ENCODE measurements at places on chromosomes 16 and 17.
A peak's percentile ranks its signal among the peaks of the same experiment; 100 is the strongest.

- DNase-seq = no peak
Observed at GRCh38 chr17:11391134-11391533, 150.1 kb downstream of the SHISA6 start.

DNA sequence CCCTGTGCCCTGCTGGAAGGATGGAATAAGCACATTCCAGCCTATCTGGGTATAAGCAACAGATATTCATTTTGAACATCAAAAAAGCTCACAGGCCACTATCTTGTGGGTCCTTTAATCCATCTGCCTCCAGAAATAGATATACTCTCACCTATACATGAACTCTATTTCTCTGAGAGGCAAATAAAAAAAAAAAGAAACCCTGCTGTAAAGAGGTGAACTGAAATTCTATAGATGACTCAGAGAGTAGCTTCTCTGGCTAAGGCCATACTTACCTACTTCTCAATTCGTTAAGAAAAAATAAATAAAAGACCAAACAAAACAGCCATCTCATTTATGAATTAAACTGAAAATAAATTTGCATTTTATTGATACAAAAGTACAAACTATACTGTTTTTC lies 86.3 kb downstream of the DYNLRB2 start:
- no peak for DNase-seq

GRCh38 chr17:17140590-17140980 lies 65.5 kb downstream of the PLD6 start:
- peak; percentile 86 for DNase-seq

- DNase-seq = no peak
Observed at GRCh38 chr16:50267151-50267631, 840 bp downstream of the ADCY7 start.

DNA sequence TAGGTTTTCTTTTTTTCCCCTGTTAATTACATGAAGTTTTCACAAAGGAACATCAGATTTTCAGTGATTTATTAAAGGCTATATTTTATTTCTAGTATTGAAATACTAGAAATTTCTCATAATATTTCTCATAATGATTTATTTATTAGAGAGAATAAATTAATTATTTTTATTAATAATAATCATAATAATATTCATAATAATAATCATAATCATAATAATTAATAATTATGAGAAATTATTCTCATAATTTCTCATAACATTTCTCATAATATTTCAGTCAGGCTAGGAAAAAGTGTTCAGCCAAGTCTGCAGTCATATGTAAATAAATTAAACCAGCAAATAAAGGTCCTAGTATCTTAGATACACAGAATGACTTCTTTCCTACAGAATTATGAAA lies 41.4 kb downstream of the CNTNAP4 start:
- DNase-seq = no peak

DNA sequence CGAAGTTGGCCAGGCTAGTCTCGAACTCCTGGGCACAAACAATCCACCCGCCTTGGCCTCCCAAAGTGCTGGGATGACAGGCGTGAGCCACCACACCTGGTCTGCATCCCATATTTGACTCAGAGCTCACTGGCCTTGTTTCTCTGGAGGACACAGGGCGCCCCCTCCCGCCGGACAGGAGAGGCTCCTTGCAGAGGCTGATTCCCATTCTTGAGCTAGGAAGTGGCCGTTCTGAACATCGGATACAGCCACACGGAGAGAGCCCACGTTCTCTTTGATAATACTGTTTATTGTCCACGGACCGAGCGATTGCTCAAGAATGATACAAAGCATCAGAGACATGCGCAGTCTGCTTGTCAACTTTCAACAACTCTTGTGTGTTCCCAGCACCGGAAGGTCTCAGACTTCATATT lies 12.1 kb upstream of the USP36 start:
- no peak for DNase-seq
